ENCODE measurements at places on chromosomes 4 and X.

DNA sequence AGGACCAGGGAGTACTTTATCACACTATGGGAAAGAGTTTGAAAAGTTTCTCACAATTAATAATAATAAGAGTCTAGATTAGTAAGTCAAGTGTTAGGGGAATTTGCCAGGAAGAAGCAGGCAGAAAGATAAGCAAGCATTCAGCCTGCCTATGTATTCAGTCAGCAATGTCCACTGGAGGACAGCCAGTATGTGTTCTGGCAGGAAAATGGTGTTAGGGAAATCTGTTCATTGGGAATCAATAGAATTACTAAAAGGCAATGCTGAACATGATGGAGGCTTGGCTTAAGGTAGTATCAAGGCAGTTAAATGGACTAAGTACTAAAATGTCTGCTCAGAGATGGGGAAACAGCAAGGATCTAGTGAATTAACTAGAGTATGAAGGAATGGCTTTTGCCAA lies 221.2 kb downstream of the PPP4R3C start:
- no peak for DNase-seq

DNA sequence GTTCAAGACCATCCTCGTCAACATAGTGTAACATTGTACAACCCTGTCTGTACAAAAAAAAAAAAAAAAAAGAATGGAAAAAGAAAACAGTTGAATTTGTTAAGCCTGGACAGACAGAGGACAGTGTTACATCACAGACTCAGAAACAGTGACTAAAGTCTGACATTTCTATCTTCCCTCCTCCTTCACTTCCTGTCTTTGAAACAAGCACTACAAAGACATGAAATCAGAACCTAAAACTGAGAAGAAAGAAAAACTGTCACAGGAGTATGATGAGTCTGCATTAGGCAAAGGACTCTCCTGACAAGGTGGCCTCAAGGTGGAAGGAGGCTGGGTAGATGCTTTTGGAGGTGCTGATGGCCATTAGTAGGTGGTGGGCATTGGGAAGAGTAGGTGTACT lies 126.7 kb downstream of the RBM47 start:
- no peak for DNase-seq

GRCh38 chr4:24564488-24564887 lies 19.9 kb downstream of the DHX15 start:
- DNase-seq, result no peak

DNA sequence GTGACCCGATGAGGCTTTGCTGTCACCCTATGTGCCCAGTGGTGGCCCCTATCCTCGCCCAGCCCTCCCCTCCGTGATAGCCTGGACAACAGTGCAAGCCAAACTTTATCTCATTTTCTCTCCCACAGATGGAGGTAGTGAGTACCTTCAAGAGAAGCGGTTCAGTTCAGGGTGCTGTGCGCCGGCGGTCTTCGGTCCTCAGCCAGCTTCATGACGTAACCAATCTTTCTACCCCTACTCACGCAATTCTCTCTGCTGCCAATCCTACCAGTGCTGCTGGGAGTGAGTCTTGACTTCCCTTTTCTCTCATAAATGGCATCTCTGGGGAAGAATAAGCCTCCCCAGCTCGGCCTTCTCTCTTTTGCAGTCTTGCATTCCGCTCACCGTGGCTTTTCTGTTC lies 29.5 kb downstream of the CCNQ start:
- DNase-seq, result no peak

DNA sequence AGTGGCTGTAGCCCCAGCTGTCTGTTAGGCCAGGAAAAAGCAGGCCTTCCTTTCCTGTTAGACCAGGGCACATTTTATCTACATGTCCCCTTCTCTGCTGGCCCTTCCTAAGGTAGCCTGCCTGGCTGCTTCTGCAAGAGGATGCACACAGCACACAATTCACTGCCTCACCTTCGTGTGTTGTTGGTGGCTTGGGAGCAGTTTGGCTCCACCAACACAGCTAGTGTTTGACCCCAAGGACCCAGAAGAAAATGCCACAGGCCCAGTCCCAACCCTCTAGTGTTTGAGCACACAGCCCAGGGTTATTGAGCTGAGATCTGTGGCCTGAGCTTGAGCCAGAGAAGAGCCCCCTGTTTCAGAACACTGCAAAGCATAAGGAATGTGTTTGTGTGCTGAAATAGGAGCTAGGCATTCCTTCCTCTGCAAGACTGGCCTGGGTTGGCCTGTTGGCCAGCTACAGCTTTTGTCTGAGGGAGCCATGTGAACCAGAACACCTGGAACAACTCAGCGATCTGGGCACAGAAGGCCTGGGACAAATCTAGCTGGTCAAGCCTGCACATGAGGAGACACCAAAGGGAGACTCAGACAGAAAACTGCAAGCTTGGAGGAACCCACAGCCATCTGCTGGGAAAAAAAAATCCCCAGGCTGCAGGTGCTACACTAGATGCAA lies 26.4 kb downstream of the MAGEE1 start:
- peak; percentile 83 for DNase-seq

GRCh38 chr4:142427456-142427855 lies 418.6 kb downstream of the INPP4B start:
- no peak for DNase-seq

GRCh38 chrX:54891573-54891972 lies 29.1 kb upstream of the TRO start:
- no peak for DNase-seq

DNA sequence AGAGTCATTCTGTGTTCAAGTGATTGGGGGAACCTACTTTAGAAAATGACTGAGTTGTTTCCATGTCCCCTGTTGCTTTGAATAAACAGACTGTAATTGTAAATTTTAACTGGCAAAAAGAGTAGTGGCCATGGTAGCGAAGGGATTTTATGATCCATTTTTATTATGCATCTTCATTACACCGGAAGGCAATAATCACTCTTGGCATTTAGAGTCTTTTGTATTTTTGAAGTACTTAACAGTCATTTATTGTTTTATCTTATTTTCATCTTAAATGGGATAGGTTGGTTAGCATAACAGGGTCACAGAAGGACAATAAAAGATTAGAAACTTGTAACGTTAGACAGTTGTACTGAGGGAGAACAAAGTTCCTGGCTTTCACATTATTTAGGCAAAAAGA lies 11.0 kb upstream of the OTC start:
- no peak for DNase-seq

GRCh38 chrX:23271026-23271425 lies 63.6 kb upstream of the PTCHD1 start:
- DNase-seq, result no peak

DNA sequence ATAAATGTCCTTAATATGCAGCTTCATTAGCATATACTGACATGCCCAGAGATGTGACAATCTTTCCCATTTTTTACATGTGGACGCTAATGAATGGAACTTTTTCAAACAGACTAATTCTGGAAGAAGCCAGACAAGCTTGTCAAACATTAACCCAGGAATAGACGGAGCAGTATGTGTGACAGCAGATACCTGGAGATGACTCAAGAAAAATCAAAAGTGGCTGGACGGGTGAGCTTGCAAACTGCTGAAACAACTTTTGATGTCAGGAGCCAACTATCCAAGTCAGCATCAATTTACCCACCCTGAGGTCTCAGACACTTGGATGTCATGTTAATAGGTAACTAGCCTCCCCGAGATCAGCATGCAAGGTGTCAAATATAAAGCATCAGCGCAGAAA lies 183.0 kb downstream of the PACRGL start:
- no peak for DNase-seq

DNA sequence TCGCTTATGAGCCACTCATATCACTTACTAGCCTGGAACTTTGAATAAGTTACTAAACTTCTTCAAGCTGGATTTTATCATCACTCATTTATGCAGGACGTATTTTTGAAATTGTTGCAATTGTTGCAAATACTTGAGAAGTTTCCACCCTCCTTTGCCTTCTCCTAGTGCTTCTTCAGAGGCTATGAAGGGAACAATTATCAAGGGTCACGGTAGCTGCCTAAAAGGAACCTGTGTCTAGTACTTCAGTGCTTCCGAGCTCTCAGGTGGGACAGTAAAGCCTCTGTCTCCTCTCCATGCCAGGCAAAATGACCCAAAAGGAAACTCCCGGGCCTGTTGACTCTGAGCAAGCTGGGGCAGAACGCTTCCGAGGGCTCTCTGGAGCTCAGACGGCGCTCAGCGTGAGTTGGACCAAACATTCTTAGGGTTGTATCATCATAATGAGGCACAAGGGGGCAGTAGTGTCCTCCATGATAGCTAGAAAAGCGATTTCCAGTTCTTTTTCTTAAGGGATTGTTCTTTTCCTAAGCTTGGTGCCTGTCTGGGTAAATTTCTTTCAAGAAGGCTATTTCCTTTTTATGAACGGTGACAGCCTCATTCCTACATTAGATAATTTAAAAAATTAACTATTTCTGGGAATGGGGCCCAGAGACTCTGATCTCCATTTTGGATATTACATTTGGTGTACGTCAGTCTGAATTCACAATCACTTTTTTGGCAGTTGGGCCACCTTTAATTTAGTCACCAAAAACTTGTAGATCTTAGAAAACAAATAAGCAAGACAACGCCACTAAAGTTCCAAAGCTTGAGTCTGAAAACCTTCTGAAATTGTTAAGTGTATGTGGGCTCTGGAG lies 73.1 kb downstream of the PACRGL start:
- no peak for DNase-seq

- no peak for DNase-seq
Observed at GRCh38 chr4:37567836-37568235, 118.3 kb downstream of the RELL1 start.

DNA sequence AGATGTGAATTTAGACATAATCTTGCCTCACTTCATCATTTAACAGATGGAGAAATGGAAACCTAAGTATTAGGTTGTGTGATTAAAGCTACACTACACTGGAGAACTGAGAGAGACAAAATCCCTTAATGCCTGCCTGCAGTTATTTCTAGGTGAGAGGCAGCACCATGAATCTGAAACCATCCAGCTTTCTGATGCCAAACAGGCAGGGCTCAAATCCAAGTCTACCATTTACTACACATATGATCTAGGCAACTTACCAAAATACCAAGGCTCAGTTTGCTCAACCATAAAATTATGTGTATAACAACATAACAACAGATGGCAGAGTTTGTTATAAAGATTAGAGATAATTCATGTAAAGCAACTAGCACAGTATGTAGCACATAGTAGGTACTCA lies 38.7 kb downstream of the GABRA4 start:
- DNase-seq, result no peak
